ENCODE measurements at places on chromosomes 11 and 22.
A peak's percentile ranks its signal among the peaks of the same experiment; 100 is the strongest.

- no peak for DNase-seq
Measured at GRCh38 chr11:748007-748359, 719 bp downstream of the TALDO1 start.

GRCh38 chr22:24189249-24190158 lies 8.2 kb downstream of the SUSD2 start:
- no peak for DNase-seq

DNA sequence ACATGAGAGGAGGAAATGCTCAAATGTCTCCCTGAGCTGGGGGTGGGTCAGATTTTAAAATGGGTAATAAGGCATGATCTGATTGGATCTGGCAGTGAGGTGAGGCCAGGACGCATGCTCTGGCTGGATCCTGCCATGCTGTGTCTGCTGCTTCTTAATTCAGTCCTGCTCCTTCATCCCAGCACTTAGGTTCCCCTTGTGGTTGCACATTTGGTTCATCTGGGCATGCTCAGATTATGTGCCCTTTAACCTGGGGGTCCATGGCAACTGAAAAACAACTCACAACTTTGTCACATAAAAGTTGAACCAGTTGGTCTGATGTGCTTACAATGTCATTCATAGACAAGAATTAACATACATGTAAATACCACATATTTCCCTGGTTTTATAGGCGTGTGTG lies 67.9 kb downstream of the PIWIL4 start:
- DNase-seq: no peak

DNA sequence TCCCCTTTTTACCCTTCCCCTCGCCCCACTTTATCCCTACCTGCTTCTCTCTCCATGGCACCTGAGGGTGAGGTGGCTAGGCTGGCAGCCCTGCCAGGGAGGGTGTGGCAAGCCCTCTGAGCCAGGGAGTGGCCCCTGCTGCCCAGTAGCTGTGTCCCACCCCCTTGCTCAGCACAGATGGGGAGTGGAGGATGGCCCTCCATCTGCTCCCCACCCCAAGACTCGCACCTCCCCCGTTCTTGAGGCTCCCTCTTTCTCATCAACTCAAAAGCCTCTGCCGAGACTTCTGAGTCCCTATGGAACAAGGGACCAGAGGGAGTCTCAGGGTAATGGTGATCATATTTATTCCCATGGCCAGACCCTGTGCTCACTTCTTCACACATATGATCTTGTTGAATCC lies 1.7 kb downstream of the TMEM151A start:
- DNase-seq: no peak

DNA sequence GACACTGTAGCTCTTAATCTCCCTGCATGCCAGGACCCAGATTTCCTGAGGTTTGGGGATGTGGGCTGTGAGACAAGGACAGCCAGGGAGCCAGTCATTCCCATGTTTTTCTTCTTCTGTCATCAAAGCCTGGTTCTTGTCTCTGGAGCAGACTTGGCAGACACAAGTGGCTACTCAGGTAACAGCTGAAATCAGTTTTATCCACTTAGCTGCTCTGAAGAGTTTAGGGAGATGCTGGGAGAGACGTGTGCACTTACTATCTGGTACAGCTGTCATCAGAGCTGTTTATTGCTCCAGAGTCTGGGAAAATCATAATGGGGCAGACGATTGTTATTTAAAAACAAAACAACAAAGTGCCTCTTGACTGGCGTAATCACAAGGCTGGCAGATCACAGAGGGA lies 56.6 kb downstream of the CSNK2A3 start:
- DNase-seq: no peak

- DNase-seq: no peak
Measured at GRCh38 chr22:39988386-39989114, 6.2 kb upstream of the FAM83F start.

DNA sequence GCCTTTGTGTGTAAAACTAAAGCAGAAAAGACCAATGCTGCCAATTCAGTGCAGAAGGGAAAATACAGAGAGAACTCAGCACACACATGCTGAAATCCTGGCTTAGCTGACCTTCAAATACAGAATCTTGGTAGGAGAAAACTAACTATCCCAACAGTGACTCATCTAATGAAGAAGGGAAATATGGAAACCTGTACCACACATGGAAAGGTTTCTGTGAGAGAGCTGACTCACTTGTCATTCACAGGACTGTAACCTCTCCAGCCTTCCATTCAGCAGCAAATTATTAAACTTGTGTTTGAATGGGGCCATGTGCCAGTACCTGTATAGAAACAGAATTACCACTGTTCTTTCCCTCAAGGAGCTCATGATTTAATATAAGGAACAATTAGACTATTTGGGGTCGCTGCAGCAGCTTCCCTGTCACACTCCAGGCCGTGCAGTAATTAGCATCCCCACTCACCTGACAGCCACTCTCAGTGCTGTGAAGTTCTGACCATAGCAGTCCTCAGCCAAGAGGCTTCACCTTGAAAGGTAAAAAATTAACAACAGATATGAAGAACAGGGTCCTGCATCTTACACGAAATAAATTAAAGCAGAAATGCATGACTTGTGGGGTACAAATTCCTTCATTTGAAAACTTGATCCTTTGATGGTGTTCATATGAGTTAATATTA lies 53.9 kb downstream of the MSANTD4 start:
- no peak for DNase-seq

- DNase-seq: no peak
Measured at GRCh38 chr11:76658231-76658630, 12.3 kb downstream of the LRRC32 start.

DNA sequence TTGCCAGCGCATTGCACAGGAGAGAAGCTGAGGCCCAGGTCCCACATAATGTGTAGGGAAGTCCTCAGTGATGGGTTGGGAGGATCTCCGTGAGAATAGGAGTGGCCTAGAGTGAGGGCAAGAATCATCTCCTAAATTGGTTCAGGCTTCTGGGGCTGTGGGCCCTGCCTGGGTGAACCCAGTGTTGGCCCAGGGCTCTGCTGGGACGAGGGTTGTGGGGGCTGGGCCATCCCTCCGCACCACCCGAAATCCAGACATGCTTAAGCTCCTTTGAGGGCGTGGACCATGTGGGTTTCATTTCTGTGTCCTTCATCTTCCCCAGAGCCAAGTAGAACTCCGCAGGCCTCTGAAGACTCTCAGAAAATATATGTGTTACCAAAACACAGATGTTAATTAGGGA lies 3.7 kb downstream of the MICALL1 start:
- no peak for DNase-seq

- no peak for DNase-seq
Measured at GRCh38 chr11:68037411-68038225, 1.2 kb upstream of the TCIRG1 start.

DNA sequence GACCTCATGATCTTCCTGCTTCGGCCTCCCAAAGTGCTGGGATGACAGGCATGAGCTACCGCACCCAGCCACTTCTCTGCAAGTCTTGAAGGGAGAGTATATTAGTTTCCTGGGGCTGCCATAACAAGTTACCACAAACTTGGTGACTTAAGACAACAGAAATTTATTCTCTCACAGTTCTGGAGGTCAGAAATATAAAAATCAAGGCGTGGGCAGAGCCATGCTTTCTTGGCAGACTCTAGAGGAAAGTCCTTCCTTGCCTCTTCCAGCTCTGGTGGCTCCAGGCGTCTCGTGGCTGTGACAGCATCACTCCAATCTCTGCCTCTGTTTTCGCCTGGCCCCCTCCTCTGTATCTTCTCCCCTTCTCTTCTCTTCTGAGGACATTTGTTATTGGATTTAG lies 110.2 kb upstream of the NAV2 start:
- DNase-seq: no peak

DNA sequence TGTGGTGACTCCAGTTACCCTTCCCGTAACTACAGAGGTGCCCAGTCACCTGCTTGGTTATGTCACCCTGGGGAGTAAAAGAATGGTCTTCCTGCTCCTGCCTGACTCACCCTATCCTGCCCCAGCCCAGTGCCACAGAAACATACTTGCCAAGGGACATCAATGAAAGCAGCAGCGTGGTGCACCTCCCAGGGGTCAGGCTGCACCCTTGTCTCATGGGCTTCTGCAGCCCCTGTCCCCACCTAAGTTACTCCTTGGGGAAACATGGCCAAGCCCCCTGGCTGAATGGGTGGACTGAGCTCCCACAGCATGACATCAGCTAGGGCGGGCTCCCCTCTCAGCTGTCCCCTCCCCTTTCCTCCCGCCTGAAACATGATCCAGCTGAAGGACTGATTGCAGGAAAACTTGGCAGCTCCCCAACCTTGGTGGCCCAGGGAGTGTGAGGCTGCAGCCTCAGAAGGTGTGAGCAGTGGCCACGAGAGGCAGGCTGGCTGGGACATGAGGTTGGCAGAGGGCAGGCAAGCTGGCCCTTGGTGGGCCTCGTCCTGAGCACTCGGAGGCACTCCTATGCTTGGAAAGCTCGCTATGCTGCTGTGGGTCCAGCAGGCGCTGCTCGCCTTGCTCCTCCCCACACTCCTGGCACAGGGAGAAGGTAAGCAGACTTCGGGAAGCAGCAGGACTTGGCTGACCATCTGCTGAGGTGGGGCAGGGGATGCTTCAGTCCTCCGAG lies at the start of gene HTR3A:
Gene HTR3A, plus strand, starts transcription at position 368 of the 730 bp plus-strand sequence. Its CDS starts 218 bp downstream, at position 586.
- peak; percentile 71 for DNase-seq

GRCh38 chr11:5285703-5286340 lies 15.9 kb downstream of the OR51B4 start:
- DNase-seq: no peak

DNA sequence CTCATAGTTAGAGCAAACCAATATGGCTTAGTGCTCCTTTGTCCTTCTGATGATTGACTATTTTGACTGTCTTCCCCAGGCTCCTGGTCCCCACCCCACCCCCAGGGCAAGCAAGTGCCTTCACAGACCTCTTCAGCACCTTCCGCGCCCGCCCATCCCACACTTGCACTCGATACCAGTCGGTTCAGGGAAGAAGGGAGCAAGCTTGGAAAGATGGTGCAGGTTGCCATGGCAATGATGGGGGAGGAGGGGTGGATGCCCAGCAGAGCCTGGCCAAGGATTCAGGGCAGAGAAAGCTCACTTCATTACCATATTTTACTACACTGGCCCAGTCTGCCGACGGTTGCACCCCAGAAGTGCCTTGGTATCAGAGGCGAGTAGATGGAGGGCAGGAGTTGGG lies 2.2 kb downstream of the TMEM132A start:
- no peak for DNase-seq

GRCh38 chr11:860234-861104 lies 17.8 kb downstream of the TSPAN4 start:
- DNase-seq: no peak

Measured in NCI-H526 (cell line).